ENCODE measurements at places on chromosomes 13 and 19. TPM values are rescaled to one million over a fixed set of nuclear protein-coding genes. Genes with fewer than 3 reads are reported as not detected.

The EGLN2 gene
- total RNA-seq, result 89.3 TPM

The RFPL4A gene
- not detected for total RNA-seq

The CYP4F2 gene
- 1.9 TPM for total RNA-seq

The NANOS3 gene
- total RNA-seq, result not detected

The OR4F17 gene
- not detected for total RNA-seq

The FFAR2 gene
- total RNA-seq, result not detected

The ZNF730 gene
- total RNA-seq, result 1.1 TPM

The KLK4 gene
- not detected for total RNA-seq

The TMC4 gene
- 21.9 TPM for total RNA-seq

The KLK8 gene
- not detected for total RNA-seq

The MUC16 gene
- 1.0 TPM for total RNA-seq

The TMEM190 gene
- total RNA-seq, result not detected

The RASGRP4 gene
- total RNA-seq, result not detected

The ZSCAN4 gene
- not detected for total RNA-seq

The CLIP3 gene
- total RNA-seq, result 15.2 TPM

The TRPC4 gene
- 0.15 TPM for total RNA-seq

The AP1M2 gene
- 2.0 TPM for total RNA-seq
